ENCODE measurements at places on chromosomes 6 and 20.
A peak's percentile ranks its signal among the peaks of the same experiment; 100 is the strongest.

DNA sequence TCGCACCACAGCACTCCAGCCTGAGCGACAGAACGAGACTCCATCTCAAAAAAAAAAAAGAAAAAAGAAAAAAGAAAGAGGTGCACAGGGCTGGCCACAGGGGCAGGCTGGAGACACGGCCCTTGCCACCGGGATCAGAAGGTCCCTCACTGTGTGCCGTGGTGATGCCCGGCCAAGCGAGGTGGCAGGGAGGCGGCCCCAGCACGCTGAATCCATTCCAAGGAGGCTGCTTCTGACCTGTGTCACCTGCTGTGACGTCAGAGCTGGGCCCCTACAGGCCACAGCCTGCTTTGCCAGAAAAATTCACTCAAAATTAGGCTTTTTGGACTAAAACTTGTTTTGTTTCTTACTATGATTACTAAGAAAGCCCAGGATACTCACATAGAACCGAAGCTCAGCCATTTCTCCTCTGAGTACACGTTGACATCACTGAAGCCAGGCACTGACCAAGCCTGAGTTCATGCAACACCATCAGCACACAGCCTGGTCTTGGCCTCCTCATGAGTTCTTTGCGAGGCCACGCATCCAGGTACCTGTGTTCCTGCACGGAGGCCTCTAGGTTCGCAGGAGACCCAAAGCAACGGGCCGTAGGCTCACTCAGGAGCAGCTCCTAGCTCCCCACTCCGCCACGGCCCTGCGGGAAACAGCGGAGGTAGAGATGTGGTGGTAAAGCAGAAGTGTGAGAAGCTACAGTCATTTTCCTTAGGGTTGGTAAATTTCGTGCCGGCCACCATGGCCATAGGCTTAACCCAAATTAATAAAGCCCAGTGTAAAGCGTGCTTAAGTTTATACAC is 67.8 kb downstream of the THBS2 start:
- DNase-seq, result no peak

GRCh38 chr20:8930726-8931125 is 138.2 kb upstream of the PLCB4 start:
- DNase-seq, result no peak

DNA sequence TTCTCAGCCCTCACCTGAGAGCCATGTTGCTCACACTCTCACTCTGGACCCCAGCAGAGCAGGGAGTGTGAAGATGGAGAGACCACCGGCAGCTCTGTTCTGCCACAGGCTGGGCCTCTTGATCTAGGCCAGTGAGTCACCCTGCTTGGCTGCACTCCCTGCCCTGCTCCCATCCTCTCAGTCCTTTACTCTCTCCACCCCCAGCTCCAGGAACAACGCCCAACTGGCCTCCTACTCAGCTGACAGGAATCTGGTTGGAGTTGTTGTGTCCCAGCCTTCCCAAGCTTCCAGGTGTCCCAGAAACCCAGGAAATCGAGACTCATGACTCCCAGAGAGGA is at the start of gene PSORS1C1:
TSS of gene PSORS1C1 (plus strand) at position 260 of the 338 bp plus-strand sequence. CDS start 14,833 bp downstream, outside the sequence.
- DNase-seq, result peak; percentile 86

DNA sequence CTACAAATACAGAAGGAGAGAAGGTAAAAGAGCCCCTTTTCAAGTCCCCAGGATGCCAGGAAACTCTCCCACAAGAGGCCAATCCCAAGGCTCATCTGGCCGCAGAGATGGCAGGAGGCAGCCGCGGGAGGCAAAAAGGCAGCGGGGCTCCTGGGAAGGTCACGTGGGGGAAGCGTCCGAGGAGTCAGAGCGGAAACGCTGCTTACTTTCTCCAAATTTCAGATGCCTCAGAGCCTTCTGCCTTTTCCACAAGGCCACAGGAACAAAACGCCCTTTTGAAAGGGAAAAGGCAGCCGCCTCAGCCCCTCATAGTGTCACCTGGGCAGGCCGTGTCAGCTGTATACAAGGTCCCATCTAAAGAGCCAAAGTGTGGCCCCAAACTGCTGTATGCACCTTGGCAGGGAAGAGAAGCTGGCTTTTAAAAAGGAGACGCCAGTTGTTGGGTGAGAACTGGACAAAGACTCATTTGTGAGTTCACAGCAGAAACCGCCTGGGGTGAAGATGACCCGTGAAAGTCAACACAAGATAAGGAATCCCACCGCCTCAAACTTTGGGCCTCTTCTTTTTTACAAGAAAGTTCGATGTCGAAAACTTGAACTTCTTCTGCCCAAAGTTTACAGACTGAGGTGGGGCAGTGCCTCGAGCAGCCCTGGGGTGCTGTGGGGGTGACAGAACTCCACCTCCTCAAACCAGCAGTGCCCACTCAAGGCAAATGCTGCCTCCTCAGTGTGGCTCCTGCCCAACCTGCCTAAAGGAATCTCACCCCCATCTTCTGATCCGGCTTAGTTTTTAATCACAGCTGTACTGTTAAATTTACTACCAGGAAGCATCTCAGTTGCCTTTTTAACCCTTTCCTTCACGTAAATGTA is 45.4 kb downstream of the EZR start:
- DNase-seq, result no peak

DNA sequence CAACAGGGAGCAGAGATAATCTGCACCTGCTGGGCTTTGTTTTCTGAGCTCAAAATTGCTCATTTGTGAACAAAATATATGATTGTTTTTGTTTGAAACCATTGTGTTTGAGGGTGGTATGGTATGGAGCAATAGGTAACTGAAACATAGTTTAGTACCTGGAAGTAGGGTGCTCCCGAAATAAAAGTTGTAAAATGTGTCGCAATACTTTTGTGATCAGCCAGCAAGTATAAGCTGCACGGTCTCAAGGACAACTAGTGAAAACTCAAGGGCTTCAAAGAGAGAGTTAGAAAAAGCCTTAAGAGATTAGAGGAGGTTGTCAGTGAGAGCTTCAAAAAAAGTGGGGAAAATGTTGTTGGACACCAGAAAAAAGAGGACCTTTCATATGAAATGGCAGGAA is 579.8 kb upstream of the POU3F2 start:
- no peak for DNase-seq

- DNase-seq, result no peak
Observed at GRCh38 chr20:44039741-44040140, 125.1 kb downstream of the TOX2 start.

DNA sequence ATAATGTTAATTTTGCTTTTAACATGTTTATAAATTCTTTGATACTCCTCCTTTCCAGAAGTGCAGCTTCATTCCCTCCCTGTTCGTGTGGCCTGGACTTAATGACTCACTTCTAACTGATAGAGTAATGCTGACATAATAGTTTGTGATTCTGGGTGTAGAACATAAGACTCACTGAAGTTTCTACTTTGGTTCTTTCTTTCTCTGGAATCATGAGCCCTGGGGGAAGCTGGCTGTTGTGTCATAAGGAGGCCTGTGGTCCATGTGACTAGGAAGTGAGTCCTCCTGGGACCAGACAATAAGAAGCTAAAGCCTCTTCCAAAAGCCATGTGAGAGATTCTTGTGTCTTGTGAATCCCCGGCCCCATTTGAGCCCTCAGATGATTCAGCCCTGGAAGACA is 30.5 kb upstream of the HLA-G start:
- peak; percentile 30 for DNase-seq

- DNase-seq, result no peak
Observed at GRCh38 chr6:165833355-165833754, 170.3 kb upstream of the PDE10A start.

- no peak for DNase-seq
Observed at GRCh38 chr6:24809728-24810127, 11.0 kb upstream of the ARMH2 start.

DNA sequence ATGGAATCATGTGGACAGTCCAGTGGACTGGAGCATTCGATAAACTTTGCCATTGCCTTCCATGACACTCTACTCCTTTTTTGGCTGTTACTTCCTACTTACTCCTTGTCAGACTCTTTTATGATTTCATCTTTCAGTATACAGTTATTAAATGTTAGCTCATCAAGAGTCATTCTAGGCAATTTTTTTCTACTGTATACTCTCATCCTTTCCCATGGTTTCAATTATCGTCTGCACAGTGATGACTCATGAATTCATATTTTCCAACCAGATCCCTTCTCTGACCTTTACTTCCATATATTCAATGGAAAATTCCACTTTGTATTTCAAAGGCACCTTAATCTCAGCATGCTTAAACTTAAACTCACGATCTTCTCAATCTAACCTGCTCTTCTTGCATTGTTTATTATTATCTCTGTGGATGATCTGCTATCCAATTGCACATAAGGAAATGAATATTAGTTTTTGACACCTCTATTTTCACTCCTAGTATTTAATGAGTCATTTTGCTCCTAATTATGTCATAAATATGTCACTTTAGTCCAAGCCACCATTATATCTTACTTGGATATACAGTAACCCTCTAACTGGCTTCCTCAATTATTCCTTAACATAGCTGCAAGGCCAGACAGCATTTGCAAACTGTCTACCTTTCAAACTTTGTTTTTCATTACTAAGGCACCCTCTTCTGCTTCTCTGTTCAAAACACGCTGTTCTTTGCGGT is 427.5 kb downstream of the PHF3 start:
- DNase-seq, result peak; percentile 25

DNA sequence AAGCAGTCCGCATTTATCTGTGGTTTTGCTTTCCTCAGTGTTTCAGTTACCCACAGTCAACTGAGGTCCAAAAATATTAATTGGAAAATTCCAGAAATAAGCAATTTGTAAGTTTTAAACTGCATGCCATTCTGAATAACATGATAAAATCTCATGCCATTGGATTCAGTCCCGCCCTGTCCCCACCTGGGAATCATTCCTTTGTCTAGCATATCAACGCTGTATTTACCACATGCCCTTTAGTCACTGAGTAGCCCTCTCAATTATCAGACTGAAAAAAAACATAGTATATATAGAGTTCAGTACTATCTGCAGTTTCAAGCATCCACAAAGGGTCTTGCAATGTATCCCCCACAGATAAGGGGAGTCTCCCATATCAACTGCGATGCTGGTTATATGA is 17.1 kb downstream of the RANBP9 start:
- DNase-seq, result no peak

DNA sequence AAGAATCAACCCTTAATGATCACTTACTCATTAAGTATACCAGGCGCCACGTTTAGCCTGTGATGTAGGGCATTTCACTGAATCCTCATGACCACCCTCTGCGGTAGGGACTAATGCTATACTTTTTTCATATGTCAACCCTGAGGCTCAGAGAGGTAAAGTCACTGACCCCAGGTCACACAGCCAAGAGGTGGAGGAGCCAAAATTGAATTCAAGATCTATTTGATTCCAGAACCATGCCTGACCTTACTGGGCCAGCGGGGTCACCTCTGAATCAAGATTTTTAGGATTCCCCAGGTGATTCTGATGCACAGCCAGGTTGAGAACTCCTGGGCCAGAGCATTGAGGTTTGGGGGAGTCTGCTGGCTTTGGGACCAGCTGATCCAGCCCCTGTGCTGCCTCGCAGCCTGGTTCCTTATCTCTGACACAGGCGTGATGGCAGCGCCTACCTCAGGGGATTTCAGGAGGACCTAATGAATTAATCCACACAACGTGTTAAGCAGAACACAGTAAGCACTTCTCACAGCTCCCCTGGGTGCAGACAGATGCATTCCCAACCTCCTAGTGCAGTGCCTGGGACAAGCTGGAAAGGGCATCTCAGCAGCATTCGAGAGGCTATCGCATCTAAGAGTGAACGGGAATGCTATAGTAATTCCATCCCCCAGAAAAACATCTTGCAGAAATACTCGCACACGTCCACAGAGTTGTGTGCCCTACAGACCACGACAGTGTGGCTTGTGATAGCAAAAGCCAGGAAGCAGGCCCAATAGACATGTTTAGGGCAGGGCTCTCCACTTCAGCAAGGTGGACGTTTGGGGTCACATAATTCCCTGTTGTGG is 101.4 kb upstream of the PTPN1 start:
- no peak for DNase-seq

GRCh38 chr6:149680503-149680902 is 32.0 kb upstream of the KATNA1 start:
- DNase-seq, result no peak

DNA sequence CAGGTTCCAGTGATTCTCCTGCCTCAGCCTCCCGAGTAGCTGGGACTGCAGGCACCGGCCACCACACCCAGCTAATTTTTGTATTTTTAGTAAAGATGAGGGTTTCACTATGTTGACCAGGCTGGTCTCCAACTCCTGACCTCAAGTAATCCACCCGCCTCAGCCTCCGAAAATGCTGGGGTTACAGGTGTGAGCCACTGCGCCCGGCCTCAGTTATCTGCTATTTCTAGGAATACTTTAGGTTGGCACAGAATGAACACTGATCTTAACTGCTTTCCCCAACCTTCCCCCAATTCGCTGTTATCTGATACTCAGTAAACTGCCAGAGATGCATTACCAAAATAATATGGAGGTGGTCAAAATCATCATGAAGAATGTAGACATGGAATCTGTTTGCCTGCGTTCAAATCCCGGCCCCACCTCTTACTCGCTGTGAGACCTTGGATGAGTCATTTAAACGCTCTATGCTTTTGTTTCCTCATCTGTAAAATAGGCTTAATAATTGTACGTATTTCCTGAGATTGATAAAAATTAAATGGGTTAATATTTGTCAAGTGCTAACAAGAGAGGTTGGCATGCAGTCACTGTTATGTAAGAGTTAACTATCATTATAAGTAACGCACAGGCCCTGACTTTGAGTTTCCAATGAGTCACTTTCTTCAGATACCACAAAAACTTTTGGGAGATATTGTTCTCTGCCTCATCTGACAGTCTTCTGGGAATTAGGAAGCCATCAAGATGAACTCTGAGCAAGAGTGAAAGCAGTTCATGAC is 44.5 kb upstream of the NCOA3 start:
- peak; percentile 74 for DNase-seq

- DNase-seq, result no peak
Observed at GRCh38 chr6:160766657-160766988, 64.6 kb downstream of the PLG start.

DNA sequence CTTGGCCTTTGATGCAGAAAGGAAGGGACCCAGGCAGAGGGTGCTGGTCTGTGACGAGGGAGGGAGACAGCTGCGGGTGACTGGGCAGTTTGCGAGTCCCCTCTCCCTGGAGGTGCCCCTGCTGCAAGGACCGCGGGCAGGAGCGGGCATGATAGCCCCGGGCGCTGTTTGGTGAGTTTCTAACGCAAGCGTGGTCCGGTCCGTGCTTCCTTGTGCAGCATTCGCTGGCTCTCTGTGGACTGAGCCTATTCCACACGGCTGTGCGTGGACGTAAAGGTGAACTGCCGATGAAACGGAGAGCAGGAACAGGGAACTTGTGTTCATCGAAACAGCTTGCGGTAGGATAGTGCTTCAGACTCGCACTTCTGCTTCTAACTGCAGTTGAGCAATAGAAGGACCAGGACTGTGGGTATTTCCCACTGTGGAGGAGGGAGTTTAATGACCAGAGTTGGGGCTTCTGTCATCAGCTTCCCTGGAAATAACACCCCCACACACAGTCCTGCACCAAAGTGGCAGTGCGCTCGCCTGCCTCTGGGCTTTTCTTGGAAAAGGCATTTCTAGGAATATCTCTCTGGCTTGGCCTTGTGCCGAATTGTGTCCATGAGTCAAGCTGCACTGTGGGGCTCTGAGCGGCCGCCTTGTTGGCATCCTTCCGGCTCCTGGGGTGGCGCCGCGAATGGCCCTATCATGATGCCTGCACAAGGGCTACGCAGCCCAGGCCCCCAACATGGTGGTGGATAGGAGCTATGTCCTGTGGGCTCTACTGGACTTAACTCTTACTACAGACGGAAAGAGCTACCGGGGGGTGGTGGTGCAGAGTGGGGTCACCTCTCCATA is 48.9 kb downstream of the DUSP22 start:
- DNase-seq, result no peak

GRCh38 chr6:37695273-37695672 is 2.4 kb downstream of the MDGA1 start:
- no peak for DNase-seq

GRCh38 chr6:104585646-104586045 is 274.1 kb downstream of the HACE1 start:
- no peak for DNase-seq
